ENCODE measurements at places on chromosomes 2 and 18.

DNA sequence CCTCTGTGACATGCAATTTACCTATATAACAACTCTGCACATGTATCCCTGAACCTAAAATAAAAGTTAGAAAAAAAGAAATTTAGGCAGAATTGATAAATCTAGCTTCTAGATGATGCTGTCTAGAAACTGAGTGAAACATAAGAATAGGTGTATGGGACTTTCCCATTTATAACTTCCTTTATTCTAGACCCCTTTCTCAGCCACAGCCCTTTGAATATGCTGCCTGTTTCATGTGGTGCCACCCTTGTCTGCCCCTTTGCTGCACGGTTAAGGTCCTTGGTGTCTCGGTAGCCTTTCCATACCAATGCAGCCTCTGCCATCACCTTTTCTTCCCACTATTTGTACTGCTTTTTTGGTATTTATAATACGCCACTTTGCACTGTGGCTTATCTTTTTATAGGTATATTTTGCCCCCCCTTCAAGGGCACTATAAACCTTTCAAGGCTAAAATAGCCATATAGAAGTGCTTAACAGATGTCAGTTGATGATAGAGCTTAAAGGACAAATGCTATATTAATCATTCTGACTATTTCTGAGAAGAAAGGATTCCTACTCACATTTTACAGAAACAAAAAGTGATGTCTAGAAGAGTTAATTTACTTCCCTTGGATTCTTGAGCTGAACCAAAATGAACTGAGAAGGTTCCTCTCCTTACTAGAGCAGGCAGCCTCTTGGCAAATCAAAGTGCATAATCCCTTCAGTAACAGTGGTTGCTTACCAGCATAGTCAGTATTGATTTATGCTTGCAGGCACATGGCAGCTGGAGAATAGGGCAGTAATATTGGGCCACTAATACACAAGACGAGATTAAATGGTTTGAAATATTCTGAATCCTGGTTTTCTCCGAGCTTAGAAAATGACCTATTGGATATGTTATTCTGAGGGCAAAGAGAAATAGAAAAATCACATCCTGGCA lies 88.1 kb upstream of the CYP26B1 start:
- no peak for DNase-seq

DNA sequence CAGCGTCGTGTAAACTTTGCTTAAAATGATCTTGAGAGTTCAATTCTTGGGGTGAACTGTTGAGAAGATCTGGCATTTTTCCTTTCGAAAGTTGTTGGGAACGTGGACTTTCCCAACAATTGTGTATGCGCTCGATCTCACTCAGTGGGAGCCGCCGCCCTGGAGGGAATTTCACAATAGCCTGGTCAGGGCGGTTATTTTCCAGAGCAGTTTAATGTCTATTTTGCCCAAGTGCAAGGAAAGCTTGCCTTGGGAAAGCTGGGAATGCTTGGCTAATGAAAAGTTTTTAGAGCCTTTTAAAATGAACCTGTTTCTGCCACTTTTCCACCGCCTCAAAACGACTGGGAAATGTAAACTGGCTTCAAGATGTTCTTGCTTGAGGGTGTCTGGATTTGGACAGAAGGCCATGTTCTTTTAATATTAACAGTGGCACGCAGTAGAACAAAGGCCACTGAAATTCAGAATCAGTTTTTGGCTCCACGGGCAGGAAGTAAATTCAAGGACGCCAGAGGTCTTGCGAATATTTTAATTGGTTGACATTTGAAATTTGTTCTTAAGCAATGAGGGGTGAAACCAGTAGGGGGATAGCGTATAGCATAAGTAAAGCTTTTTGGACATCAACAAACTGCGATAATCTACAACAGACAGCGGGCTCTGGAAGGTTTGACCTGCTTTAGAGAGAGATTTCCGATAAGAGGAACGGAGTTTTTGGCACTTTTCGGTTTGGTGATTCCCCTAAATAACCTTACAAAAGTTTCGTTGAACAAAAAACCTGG lies 1.2 kb downstream of the CFLAR start:
- DNase-seq = peak; percentile 75

DNA sequence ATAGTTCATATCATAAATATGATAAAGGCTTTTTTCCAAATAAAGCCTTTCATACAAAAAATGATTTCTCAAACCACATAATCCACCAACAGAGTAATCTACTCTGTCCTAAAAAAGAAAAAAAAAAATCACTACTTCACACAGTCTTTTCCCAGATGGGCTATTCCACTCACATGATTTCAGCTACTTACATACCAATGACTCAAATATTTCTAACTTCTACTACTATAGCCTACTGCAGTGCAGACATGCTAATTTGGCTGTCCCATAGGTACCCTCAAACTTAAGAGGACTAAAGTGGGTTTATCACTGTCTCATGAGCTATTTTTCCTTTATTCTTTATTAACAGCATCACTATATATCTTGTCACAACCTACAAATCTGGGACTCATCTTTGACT lies 57.4 kb downstream of the SLC66A3 start:
- no peak for DNase-seq

DNA sequence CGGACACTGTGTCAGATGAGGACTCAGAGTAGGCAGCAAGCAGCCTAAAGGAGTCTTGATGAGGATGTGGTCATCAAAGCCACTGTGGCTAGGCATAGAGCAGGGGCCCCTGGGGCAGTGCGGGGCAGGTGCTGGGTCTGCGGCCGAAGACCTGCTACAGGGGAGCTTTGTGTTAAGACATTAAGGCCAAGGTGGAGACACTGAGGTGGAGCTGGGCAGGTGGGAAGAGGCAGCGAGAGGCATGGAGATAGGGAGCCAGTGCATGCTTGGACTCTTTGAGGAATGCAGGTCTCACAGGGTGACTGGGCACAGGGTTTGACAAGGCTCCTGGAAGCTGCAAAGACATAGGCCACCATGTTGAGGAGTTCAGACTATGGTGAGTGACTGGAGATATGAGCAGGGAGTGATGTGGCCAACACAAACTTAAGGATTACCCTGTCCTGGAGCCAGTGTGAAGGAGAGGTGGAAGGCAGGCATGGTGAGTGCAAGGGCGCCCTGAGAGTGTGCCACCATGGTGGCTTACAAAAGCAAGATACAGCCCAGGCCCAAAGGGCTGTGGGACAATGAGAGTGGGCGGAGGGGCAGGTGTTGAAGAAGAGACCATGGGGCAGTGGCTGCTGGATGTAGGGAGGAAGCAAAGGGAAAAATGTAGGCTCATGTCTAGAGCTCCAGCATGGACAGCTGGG lies 450.9 kb upstream of the HS6ST1 start:
- DNase-seq = no peak

GRCh38 chr2:169803480-169803879 lies 4.8 kb downstream of the SSB start:
- DNase-seq = no peak
